ENCODE measurements at places on chromosomes 7 and 10.

DNA sequence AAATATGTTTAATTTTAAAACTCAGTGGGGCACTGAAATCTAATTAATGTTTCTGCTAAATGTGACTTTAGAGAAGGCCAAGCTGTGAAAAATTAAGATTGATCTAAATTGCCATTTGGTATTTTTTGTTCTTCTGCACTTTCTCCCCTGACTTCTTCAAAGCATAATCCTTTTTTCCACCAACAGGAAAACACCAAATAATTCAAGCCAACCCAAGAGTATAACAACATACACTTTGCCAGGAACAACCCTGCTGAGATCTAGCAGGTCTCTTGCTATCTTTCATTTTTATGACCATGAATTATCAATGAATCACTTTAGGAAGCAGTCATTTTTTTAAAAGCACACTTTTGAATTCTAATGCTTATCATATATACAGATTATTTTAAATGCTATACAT is 100.1 kb downstream of the USP6NL start:
- no peak for DNase-seq

DNA sequence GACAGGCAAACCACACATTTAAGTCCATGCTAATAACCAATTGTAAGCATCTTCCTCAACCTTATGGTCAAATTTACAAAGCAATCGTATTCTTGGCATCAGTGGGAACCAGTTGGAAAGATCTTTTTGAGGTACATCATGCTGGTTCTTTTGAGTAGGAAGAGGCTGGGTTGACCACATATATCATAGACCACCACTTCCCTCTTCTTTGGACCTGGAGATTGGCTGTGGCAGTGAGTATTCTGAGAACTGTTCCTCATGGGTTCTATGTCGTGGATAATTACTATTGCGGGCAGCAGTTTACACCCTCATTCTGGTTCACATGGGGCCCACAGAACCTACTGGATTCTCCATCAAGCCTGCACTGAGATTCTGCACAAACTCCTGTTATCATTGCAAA is 35.5 kb upstream of the C1GALT1 start:
- no peak for DNase-seq

GRCh38 chr7:124724079-124724478 is 41.5 kb downstream of the GPR37 start:
- DNase-seq: no peak

- DNase-seq: peak; percentile 52
Observed at GRCh38 chr10:22010973-22011408, 7.5 kb upstream of the DNAJC1 start.

DNA sequence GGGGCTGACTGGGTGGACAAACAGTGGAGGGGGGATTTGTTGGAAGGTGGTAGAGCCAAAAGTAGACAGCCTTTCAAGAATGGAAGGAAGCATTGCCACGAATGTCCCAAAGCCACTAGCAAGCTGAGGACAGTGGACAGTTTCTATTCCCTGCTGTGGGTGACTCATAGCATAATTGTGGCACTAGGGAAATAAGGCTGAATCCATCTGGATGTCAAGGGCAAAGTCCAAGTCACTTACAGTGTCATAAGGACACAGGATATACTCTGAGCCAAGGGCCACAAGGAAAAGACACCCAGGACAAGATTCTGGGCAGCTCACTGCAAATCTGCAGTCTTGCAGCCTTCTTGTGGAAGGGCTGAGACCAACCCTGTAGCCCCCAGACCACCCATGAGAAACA is 79.7 kb downstream of the FRMPD2 start:
- no peak for DNase-seq

DNA sequence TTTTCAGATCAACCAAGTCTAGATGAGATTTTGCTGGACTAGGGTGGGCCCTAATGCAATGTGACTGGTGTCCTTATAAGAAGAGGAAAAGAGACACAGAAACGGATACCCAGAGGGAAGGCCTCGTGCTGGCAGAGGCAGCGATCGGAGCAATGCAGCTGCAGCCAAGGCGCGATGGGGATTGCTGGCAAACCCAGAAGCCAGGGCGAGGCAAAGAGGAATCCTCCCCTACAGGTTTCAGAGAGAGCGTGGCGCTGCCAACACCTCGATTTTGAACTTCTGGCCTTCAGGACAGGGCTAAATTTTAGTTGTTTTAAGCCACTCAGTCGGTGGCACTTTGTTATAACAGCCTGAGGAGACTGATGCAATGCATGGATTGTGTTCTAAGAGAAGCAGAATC is 157.1 kb upstream of the RHEB start:
- DNase-seq: no peak

DNA sequence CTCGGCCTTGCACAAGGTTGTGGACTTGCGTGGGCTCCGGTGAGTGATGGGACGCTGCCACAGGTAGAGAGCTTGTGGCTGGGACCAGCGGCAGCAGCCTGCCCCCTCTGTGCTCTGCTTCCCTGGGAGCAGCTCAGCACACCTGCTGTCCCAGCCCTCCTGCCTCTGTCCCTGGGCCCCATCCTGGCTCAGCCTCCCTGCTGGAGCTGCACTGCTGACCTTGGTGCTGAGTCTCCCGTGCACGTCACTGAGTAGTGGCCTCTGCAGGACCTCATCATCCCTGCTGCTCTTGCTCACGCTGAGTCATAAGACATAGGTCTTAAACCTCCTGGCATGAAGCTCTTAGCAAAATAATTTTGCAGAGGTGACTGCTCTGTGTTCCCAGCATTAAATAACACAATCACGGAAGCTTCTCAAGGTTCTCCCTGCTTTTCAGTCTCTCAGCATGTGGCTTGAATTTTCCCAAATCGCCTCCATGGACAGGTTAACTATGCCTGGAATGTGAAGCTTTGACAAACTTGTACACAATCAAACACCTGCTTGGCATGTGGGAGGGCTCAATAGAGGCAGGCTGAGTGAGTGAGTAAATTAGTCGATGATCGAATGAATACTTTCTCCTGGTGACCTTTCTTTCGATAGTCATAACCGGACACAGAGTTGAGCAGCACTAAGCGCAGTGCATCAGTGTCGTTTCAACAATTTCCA is 63.8 kb upstream of the NPS start:
- DNase-seq: no peak

DNA sequence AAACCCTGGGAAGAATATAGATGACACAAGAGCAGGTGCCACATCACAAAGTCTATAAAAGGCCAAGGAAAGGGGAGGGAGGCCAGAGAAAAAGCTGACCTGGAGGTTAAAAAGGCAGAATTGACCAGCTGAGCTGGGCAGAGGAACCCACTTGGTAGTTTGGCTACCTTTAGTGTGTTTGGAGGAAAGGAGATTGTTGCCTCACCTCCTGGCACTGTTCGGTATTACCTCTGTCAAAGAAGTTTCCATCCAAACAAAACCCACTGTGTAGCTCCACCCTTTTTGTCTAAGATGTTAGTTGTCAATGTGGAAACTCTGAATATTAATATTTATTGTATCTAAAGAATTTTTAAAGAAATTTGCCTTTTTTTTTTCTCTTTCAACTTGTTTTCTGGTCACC is 23.4 kb downstream of the ENTPD7 start:
- DNase-seq: no peak

GRCh38 chr10:4685491-4685890 is 140.5 kb upstream of the AKR1E2 start:
- DNase-seq: no peak

DNA sequence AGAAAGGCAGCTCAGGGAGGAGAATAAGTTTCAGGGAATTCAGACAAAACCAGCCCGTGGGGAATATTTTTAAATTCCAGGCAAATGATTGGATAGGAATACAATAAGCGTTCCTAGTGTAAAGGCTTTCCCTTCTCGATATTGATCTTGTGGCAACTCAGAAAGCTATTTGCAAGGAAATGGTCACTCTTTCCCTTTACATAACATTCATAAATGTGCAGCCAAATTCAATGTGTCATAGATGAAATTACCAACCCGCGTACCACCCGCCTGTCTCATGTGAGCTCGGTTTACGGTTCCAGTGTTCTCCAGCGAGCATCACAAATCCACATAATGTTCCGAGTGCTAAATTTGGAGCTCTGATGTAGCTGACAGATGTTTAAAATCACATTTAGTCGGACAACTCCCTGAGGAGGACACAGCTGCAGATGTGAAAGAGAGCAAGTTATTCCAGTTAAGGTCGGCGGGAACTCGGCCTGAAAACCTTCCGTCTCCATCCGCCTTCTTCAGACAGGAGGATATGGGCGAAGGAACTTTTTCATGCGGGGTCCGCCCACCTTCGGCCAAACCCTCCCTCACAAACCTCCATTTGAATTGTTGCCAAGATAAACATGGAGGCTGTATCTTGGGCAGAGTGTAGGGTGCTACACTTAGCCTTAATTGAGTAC is 327.0 kb downstream of the RNLS start:
- DNase-seq: no peak

- DNase-seq: no peak
Observed at GRCh38 chr7:127252778-127253280, at the start of gene GRM8. GRM8 (minus strand) TSS chr7:127252941.

DNA sequence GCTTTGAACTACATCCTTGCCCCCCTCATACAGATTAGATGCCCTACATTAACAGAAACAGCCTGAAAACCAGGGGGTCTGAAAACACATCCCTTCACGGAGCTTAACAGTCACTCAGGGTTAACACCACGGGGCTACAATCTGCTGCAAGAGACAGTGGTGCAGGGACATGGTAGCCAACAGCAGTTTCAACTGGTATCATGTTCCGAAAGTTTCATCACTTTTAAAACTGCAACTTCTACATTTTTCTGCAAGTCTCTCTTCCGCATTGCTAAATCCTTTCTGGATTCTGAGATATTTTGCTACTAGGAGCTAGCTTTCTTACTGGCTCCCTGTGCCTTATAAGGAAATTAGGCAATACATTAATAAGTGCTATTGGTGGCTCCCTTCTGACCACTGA is 92.6 kb downstream of the JAZF1 start:
- no peak for DNase-seq

DNA sequence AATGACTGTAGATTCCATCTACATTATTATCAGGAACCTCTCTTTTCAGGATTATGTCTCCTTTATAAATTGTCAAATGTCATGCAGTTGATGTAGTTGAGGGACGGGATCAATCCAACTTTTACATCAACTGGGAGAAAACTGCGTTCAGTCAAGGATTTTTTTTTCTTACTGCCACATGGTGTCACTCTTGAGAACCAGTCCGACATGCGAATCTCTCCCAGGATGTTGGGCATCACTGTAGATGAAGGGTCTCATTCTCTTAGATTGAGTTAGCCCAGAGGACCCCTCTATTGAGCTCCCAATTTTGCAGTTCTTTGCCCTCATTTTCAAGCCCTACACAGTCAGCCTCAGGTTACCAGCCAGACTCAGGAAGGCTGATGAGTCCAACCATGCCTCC is 120.3 kb upstream of the PTPRZ1 start:
- no peak for DNase-seq

DNA sequence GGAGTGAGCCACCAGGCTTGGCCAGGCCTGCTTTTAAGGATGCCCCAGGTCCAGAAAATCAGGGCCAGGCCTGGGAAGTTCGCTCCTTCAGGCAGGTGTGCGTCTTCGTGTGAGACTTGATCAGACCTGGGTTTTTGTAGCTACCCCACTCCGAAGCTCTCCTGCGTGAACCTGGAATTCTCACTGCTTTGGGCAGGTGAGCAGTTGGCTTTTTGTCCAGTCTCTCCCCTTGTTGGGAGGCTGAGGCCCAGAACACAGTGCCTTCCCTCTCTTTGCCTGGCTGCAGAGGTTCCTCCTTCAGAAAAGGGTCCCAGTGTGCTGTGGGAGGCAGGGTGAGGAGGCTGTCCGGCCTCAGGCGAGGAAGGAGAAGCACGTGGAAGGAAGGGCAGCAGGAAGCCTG is 27.3 kb downstream of the ZNF783 start:
- no peak for DNase-seq

- no peak for DNase-seq
Observed at GRCh38 chr7:136664537-136664936, 203.9 kb upstream of the CHRM2 start.

DNA sequence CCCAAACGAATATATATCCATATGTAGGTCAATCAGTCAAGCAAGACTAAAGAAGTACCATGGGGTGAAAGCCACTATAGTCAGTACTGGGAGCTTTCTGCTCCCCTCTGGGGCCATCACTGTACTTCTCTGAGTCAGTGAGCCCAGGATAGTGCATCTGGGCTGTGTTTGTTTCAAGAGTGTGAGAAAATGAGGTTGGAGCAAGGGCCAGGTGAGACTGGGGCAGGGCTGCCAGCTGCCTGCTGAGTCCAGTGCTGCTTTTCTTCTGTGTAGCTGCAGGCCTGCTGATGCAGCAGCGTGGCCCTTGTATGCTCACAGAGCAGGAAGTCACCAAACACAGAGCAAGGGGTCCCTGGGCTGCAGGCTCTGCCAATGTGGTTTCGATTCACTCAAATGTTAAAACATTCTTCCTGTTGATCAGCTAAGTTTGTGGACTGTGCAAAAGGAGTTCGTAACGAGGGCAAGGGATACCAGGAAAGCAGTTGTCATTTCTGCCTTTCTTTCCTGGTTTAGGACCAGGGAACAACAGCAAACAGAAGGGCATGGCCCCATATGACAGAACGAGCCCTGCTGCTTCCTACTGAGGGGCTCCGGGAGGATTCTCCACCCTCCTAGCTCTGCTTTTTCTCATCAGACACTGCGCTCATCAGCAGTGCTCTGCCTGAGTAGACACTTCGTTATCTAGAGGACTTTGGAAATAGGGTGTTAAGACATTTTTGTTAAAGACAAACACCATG is 65.4 kb upstream of the TNS3 start:
- DNase-seq: no peak

DNA sequence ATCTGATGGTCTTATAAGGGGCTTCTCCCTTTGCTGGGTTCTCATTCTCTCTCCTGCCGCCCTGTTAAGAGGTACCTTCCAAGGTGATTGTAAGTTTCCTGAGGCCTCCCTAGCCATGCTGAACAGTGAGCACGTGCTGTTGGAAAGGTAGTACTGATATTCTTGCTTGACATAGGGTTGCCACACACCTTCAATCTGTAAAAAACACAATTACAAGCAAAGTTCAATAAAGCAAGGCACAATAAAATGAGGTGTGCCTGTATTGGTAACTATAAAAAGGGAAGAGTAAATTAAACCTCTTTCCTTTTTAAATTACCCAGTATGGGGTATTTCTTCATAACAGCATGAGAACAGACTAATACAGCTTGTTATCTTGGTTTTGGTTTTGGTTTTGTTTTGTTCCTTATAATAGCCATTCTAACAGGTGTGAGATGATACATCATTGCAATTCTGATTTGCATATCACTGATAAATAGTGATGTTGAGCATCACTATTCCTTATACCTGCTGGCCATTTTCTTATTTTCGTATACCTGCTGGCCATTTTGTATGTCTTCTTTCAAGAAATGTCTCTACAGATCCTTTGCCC is 164.9 kb upstream of the TRIM24 start:
- DNase-seq: no peak

DNA sequence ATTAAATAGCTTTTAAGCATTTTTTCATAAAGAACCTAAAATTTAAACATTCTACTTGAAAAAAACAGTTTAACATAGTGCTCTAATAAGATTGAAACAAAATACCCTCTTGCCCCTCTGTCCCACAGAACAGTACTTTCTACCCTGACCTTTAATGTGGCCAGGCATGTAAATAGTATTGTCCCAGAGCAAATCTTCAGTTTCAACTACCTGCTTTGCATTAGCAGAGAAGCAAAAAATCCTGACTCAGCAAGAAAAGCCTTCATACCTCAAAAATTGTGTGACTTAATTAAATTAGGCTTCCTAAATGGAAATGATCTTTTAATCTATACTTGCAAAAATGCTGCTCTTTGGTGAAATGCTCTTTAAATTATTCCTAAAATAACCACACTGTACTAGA is 237.4 kb upstream of the AOAH start:
- DNase-seq: no peak

GRCh38 chr7:124785994-124786393 is 20.4 kb upstream of the GPR37 start:
- DNase-seq: no peak

- peak; percentile 71 for DNase-seq
Observed at GRCh38 chr7:20330928-20331909, 519 bp downstream of the ITGB8 start.

GRCh38 chr7:41747961-41748360 is 45.1 kb upstream of the INHBA start:
- DNase-seq: no peak

Measured in NCI-H446 (cell line).